ENCODE measurements at places on chromosomes 3 and 15.

DNA sequence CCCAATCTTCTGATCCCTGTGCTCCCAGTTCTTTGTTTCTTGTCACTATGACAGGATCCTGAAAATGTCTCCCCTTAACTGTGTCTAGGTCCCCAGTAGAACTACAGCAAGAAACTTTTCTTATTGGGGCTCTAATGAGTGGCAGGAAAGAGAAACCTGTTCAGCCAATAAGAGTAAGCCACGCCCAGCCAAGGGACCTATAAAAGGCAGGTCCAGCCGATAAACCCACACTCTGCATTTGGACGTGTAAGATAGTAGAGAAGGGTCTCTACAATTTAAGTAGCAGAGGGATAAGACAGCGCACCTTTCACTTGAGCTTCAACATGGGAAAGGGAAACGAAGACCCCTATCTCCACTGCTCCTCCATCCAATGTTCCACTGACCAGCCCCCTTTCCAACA, 149.9 kb downstream of the LMLN start:
- no peak for DNase-seq

GRCh38 chr3:191008074-191008473, 145.6 kb upstream of the GMNC start:
- DNase-seq, result no peak

DNA sequence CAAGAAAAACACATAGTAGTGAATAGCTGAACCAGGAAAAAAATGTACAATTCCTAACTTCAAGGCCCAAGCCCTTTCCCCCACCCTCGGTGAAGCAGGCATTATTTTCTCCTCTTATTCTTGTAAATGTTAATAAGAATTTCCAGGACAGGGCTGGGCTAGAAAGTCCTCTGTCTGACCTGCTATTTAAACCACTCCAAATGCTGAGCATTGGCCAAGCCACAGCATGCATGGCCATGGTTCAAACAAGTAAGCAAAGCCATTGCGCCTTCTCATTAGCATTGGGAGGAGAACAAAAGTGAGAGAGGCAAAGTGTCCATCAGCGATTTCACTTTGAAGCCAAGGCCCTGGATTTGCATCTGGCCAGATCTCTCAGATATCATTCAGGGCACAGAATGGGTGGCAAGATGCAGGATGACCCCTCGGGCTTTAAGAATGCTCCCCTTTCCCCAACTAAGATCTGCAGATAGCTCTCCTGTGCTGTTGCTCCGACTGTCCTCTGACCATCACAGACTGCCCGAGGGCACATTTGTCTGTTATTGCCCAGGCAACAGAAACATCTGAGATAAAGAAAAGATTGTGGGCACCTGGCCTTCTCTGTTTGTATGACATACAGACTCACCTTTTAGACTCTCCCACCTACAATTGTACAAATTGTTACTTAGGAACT, 46.3 kb downstream of the CEMIP start:
- DNase-seq, result no peak

DNA sequence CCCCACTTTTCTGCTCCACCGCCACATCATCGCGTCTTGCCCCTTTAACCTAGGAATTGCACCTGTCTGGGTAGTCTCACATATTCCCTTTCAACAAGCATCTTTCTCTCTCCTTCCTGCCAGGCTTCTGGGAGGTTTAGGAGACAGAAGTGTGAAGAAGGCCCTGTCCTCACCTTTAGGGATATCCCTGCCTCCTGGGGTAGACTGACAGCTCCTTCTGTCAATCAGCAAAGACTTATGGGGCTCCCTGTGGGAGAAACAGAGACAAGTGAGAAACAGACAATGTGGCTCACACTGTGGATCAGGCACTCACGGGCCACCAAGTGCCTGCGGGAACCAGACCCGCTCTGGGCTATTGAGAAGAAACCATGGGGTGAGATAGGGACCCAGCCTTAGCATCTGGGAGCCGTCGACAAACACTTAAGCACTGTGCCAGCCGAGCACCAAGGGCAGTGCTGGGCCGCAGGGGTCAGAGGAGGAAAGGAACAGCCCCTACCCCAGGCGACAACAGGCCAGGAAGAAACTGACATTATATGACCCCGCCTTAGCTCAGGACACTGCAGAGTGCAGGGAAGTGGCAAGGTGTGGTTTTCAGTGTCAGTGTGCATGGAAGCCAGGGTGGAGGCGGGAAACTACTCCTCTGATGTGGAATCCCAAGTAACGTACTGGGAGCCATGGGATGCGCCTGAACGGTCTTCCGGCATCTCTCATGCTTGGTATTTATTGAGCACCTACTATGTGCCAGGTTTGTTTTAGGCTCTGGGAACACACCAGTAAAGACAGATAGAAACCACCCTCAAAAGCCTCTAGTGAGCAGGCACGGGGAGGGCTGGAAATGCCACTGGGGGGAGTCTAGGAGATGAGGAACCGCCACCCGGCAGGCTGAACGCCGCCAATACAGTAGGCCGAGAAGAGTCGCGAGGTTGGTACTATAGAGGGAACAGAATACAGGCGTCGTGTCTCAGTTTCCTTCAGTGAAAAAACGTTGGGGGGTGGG, 1.8 kb downstream of the EFCC1 start:
- no peak for DNase-seq

DNA sequence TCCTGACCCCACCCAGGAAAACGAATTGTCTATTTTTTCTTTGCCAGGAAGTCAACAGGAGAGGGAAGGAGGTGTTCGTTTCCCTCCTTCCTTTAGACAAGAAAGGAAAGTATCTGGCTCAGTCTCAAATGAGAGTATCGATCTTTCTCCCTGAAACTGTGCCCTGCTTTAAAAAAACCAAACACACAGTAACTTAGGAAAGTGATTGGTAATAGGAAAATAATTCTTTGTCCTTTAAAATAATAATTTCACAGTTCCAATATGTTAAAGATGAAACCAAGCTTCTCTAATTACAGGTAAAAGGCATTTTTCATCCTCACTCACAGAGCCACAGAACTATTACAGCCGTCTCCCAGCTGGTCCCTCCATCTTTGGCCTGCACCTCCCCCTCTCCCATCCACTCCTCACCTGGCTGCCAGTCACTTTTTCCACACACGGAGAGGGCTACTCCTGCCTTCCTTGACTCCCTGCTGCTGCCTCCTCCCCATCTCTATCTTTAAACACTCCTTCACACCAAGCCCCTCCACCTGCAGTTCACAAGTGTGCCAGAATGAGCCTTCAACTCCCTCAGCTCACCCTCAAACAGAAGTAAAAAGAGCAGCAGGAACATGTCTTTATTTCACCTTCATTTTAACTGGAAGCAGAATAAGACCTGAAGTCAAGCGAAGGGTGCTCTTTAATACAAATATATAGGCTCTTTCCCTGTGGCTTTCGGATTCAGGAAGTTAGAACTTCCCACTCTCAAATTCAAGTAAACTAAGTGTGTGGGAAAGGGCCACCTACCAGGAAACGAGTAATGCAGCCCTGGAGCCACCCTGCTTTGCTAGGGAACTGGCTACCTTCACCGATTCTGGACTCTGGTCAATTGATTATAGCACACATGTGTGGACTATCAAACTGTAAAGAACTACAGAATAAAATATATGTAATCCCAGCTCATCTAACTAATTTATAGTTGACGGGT, 116.4 kb downstream of the SENP2 start:
- DNase-seq, result no peak

- no peak for DNase-seq
Observed at GRCh38 chr3:137010137-137010536, 52.4 kb downstream of the IL20RB start.

GRCh38 chr3:137324114-137324513, 366.3 kb downstream of the IL20RB start:
- no peak for DNase-seq

- no peak for DNase-seq
Observed at GRCh38 chr15:70151003-70151402, 53.3 kb upstream of the TLE3 start.

Measured in stimulated activated CD8-positive, alpha-beta memory T cell treated with anti-CD3 and anti-CD28 coated beads, Interleukin-15, amount 100 ng/mL, for 24 hours (primary cell).